ENCODE measurements at places on chromosomes 11 and 22.

- peak; percentile 100 for DNase-seq
These were observed 555.3 kb downstream of the MIAT start for GRCh38 chr22:27212617-27213177.

- peak; percentile 61 for DNase-seq
These were observed 208.6 kb downstream of the DBX1 start for GRCh38 chr11:19951558-19952115.

GRCh38 chr22:47151490-47151889 is 389.0 kb downstream of the TBC1D22A start:
- peak; percentile 28 for DNase-seq

- no peak for DNase-seq
These were observed 20.2 kb downstream of the PVALB start for GRCh38 chr22:36796552-36797175.

DNA sequence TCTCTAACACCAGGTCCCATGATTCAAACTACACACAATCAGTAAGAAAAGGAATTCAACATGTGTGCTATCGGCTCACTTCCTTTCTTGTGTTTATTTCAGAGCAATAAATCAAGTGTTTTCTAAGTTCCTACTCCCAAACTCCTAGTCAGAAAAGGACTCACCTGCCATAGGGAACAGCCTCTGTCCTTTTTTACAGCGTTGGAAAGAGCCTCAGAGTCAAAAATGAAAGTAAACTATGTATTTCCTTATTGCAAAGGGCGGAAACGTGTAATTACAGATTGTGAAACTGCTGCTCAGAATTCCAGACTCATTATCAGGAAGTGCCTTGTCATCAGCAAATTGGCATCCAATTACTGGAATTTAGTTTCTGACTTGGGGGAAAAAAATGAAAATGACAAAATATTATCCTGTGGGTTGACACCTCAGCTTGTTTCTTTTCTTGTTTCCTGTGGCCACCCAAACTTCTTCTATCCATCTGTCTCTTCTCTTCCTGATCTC is at the start of gene CASP4:
Gene CASP4, minus strand, starts transcription at position 220 of the 501 bp plus-strand sequence. Its CDS starts 49 bp downstream, at position 171.
- DNase-seq, result peak; percentile 91

DNA sequence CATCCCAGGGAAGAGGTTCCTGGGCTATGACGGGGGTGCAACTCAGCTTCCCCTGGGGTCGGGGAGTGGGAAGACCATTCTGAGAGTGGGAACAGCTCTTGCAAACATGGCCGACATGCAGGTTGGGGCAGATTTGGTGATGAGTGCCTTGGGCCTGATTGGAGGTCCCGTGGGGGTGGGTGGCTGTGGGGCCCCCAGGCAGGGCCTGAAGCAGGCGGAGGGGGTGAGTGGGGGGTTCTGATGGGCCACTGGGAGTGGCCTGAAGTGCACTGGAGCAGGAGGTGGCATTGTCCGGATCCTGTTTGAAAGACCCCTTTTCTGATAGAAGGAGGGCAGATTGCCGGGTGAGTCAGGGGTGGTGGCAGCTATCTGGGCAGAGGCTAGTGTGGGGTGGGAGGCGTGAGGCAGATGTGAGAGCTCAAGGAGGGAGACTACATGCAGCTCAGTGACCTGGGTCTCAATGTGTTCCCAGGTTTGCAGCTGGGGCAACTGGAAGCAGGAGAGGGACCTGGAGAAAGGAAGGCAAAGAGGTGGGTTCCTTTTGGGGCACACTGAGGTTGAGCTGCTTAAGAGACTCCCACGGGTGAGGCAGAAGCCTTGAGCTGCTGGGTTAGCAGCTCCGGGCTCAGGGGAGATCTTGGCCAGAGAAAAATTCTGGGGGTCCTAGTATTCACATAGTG is 15.1 kb downstream of the MYEOV start:
- DNase-seq, result no peak

- DNase-seq, result no peak
These were observed 11.5 kb upstream of the TBC1D22A start for GRCh38 chr22:46750863-46751443.

DNA sequence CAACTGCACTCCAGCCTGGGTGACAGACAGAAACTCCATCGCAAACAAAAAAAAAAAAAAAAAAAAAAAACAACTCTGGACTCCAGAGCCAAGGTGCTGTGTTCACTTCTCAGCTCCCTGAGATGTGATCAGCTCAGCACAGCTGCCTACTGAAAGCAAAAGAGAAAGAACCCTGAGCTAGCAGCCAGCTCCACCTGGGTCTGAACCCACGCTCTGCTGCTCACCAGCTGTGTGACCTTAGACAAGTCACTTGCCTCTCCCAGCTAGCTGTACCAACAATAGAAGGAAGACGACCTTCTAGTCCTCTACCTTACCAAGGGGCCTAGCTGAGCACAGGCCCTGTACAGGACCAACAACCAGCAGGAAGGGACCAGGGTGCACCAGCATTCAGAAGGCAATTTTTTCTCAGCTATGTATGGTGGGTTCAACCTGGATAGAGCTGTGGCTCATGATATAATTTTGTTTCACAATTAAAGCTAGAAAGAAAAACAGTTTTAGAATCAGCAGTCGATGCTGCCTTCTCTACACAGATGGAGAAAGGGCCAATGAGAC is 3.8 kb downstream of the DGCR2 start:
- no peak for DNase-seq
